ENCODE measurements at places on chromosomes 7 and 10.

DNA sequence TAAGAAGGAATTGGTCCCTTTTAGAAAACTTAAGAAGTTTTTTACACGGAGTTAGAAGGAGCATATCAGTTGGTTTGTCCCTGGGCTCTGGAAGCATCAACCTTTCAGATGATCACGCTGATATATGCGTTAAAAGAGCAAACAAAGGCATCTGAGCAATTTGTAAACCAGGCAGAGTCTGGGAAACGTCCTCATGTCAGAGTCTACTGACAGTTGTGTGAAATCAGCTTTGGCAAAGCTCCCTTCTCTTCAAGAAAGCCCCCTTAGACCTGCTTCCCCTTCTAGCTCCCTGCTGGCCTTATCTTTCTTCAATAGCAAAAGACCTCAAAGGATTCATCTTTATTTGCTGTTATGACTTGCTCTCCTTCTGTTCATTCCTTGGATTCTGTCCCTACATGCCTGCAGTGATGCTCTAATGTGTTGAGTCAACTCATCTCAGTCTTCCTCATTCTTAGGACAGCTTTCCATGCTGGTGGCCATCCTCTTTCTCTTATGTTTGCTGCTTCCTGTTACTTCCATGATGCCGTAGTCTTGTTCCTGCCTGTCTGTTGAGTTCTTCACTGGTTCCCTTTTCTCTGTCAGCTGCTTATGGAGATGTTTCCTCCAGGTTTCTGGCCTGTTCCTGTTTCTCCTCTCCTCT is 106.5 kb upstream of the BMPER start:
- DNase-seq: no peak

GRCh38 chr7:129098409-129099084 is 43.6 kb upstream of the TNPO3 start:
- no peak for DNase-seq

DNA sequence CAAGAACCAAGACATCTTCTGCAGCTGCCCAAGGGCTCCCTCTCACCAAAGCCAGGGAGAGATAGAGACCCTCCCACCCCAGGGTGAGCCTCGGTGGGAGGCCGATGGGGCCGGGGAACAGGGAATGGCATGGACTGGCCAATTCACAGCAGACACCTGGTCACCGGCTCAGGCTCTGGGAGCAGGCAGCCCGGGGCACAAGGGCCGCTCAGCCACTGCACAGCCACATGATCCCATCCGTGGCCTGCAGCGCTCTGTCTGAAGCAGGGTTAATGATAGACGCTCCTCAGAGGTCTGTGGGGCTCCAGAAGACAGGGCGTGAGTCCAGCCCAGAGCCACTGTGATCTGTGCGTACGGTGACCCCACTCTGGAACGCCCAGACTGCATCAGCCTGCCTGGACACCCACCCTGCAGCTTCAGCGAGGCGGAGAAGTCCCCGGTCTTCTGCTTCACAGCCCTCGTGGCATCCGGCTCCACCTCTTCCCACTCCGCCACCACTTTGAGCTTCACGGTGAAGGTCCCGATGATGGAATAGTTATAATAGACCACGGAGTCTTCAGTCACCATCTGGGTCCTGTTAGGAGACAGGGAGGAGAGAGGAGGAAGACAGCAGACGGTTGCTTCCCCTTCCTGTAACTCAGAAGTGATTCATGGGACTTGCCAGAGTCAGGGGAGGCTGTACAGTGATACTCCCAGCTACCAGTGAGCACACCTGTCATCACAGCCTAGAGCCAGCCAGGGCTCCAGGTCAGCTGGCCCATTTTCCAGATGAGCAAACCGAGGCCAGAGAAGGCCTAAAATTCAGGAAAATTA is 14.0 kb downstream of the TMEM130 start:
- DNase-seq: no peak

GRCh38 chr7:9149499-9150082 is 716.2 kb downstream of the NXPH1 start:
- no peak for DNase-seq

- DNase-seq: peak; percentile 47
Measured at GRCh38 chr7:636396-636795, 90.1 kb upstream of the DNAAF5 start.

Measured in left hindlimb (tissue), 1 donor.